Stimulated activated CD8-positive, alpha-beta memory T cell treated with anti-CD3 and anti-CD28 coated beads, Interleukin-12 subunit alpha, Interleukin-12 subunit beta, amount 100 ng/mL, for 1 hour (primary cell): ENCODE measurements at places on chromosomes 1 and 21.

DNA sequence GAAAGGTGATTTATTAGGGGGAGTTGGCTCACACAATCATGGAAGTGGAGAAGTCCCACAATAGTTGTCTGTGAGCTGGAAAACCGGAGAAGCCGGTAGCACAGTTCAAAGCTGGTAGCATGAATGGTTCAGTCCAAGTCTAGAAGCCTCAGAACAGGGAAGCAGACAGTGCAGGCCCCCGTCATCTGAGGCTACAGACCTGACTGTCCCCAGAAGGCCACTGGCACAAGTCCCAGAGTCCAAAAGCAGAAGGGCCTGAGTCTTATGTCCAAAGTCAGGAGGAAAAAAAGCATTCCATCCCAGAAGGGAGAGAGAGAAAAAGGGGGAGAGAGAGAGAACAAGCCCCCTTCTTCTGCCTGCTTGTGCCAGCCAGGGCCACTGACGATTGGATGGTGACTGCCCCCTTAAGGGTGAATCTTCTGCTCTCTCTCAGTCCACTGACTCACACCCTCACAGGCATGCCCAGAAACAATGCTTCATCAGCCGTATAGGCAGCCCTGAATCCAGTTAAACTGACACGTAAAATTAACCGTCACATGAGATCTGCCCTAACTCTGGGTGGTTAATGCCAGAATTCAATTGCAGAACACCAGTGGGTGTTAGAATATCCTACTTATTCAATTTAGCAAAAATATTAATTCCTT, 49.3 kb upstream of the POU2F1 start:
- DNase-seq = no peak

DNA sequence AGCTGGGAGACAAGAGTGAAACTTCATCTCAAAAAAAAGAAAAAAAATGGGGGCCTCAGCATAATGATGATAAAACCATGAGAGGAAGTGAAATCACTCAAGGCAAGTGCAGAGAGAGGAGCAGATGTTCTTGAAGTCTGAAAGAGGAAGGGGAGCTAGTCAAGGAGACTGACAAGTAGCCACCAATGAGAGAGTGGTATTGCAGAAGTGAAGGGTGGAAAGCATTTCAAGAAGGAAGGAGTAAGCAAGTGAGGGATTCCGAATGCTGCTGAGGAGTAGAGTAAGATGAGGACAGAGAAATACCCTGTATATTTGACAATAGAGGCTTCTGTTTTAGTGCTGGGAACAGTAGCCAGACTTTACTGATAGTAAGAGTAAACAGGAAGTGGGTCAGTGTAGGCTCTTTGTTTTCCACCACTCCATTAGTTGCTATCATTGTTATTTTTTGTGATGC, 2.9 kb downstream of the TATDN3 start:
- DNase-seq = no peak

- no peak for DNase-seq
Observed at GRCh38 chr1:231016966-231017365, 23.1 kb downstream of the FAM89A start.

DNA sequence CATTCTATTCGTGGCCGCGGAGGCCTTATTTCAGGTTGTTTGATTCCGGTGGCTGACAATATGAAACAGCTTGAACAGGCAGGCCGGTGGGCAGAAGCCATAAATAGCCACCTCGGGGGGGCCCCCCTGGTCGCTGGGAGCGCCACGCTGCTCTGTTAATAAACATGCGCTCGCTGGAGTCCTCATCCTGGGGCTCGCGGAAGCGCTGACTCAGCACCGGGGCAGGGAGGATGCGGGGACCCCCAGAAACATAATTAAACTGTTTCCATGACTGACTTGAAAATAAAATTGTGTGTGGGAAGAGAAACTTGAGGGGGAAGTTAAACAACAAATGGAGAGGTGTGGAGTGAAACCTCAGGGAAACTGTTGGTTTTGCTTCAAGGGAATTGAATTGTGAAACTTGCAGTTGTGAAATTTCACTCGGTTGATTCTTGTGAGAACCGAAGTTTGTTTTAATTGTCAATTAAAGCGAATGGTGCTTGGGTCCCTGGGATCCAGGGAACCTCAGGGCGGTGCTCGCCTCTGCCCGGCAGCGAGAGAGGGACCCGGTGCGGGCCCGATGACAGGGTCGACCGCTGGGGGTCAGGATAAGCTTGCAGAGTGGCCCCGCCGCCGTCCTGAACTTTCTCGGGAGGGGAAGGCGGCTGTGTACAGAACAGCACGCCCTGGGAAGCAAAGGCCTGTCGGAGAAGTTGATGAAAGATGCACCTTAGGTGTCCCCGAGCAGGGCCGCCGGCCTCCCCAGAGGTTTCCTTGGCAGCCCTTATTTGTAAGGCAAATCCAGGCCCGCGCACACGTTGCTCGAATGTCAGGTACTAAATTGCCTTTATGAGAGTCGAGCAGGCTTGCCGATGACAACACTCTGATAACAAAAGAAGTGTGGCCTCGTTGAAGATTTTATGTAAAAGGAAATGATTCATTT, 176.9 kb upstream of the LMO4 start:
- DNase-seq = no peak

GRCh38 chr1:100869996-100870395, 24.6 kb downstream of the EXTL2 start:
- DNase-seq = no peak

DNA sequence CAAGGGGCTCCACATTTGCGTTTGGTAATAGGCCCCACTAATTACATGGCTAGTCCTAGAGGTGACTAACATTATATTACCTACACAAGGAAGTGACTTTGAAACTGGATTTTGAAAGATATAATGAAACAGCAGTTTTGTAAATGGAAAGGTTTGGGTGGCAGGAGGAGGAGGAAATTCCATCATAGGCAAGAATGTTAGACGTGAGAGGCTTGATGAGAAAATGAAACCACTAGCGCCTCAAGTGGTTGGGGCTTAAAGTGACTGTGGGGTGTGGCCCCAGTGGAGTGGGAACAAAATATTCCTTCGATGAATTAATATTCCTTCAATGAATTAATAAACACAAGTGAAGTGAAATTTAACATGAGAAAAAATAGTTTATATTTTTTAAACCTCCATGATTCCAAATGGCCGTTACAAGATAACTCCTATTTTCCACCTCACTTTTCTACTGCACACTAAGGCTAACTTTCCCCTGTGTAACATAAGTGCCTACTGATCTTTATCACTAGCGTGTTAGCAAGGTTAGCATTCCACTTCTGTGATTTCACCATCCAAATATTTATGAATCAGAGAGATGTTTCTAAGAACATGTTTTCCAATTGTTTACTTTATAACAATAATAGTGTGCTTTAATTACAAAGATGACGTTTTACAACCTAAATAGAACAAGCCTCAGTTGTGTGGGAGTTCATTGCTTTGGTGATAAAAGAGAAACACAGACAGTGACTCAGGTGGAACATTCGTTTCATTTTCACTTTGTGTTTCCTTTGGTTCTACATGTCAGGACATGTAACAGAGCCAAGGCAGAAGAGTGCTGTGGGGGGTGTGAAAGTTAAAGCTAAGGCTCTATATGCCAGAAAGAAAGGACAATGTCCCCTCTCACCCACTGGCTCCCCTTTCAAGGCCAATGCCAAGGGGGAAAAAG, 12.5 kb upstream of the ATF3 start:
- DNase-seq = no peak

GRCh38 chr21:34996304-34997101, 52.6 kb downstream of the RUNX1 start:
- DNase-seq = no peak

DNA sequence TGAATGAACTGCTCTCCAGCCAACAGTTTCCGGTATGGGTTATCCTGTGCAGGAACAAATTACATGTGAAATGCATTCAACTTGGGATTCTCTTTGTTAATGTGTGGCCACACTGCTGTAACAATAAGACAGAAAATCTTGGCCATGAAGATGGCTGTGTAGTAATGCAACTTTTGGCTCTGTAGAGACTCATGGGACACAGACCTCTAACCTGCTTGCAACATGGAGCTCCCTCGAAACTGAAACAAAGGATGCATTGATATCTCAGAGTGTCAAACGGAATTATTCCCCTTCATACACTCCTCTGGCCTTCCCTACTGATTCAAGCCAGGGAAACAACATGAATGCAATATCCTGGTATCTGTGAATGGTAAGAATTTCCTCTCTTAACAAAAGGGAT, 559.3 kb upstream of the ZRANB2 start:
- no peak for DNase-seq

GRCh38 chr1:247370786-247371732, 39.4 kb upstream of the ZNF496 start:
- no peak for DNase-seq

DNA sequence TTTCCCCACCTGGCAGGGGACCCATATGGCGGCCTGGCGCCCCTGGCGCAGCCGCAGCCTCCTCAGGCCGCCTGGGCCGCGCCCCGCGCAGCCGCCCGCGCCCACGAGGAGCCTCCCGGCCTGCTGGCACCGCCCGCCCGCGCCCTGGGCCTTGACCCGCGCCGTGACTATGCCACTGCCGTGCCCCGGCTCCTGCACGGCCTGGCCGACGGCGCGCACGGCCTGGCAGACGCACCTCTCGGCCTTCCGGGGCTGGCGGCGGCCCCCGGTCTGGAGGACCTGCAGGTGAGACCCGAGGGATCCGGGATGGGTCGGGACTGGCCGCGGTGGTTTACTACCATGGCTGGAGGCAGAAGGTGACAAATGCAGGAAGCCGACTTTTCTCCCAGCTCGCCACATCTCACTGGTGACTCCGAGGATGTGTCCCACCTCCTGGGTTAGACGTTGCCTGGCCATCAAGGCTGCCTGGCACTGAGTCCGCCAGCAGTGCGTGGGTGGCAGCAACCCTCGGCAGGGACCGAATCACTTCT, 1.1 kb downstream of the TFAP2E start:
- DNase-seq = no peak

- no peak for DNase-seq
Observed at GRCh38 chr1:234716908-234717375, 107.0 kb upstream of the IRF2BP2 start.

DNA sequence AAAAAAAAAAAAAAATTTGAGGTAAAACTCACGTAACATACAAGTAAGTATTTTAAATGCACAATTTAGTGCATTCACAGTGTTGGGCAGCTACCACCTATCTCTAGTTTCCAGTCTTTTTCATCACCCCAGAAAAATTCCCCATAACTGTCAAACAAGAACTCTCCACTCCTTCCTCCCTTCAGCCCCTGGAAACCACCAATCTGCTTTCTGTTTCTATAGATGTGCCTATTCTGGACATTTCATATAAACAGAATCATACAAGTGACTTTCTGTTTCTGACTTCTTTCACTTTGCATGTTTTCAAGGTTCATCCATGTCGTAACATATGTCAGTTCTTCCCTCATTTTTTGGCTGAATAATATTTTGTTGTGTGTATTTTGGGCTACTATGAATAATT, 24.9 kb upstream of the ETS2 start:
- DNase-seq = no peak

DNA sequence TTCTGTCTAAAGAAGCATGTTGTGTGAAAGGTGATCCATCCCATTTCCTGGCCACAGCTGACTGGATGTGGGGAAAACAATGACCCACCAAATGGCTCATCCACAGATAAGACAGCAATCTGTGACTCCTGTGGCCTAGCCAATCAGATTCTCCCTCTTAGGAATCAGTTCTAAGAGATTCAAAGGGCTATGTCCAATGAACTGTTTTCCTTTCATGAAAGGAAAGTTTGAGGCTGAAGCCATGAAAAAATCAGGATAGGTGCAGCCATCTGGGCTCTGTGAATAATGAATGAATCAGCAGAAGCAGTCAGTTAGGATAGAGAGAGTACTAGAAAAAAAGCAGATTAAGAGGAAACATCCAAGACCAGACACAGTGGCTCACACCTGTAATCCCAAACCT, 164.7 kb downstream of the NRIP1 start:
- DNase-seq = no peak

- DNase-seq = no peak
Observed at GRCh38 chr1:110585481-110585880, 20.7 kb downstream of the KCNA2 start.

DNA sequence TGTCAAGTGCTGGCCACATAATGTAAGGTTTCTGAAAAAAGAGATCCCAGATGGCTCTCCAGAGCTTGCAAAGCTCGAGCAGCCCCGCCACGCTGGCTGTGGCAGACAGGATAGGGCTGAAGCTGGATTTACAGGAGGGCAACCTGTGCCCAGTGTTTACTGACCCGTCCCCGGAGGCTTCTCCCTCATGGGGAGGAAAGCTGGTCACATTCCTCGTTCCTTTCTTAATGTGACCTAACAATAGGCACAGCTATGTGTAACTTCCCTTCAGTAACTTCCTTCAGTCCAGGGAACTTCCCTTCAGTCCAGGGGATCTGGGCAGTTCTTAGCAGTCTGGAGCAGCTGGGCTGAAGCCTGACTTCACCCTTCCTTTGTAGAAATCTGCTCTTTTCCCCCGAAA, 7.7 kb downstream of the SLFNL1 start:
- no peak for DNase-seq

DNA sequence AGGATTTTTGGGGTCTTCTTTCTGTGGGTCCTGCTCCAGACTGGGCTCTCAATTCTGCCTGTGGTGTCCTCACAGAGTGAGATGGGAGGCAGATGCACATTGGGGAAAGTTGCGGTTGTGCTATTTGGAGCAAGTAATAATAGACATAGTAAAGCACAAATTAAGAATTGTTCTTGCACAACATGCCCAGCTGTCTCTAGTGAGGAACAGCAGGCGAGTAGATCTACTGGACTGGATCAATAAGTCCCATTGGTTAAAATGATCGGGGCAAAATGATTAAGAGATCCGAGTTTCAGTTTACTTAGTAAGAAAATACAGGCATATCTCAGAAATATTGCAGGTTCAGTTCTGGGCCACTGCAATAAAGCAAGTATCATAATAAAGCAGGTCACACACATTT, 448.3 kb upstream of the PROX1 start:
- no peak for DNase-seq

DNA sequence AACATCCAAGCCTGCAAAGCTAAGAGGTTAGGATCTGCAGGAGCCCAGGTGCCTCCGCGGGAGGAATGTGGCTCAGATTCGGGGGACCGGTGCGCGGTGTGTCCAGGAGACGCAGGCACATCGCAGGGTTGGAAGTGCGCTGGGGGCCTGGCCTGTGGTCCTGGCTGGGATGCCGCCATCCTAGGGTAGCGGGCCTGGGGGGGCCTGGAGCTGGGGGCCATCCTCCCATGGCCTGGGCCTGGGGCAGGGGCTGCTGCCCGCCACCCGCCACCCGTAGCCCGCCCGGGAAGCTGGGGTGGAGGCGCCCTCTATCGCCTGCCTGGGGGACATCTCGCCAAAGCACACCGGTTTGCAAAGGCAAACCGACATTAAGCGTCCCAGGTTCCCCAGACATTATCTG, 170.6 kb upstream of the ARHGEF16 start:
- DNase-seq = no peak

- no peak for DNase-seq
Observed at GRCh38 chr1:116312681-116313069, 60.4 kb upstream of the ATP1A1 start.

- no peak for DNase-seq
Observed at GRCh38 chr1:33222381-33222780, 33.9 kb upstream of the ZNF362 start.

GRCh38 chr1:161398900-161399256, 31.2 kb upstream of the CFAP126 start:
- DNase-seq = no peak

- no peak for DNase-seq
Observed at GRCh38 chr1:166166698-166167571, at the start of gene FAM78B. Gene FAM78B (minus strand): TSS chr1:166167001. CDS start chr1:166166248, 753 bp downstream.
